ENCODE measurements at places on chromosomes 7 and 10.

GRCh38 chr10:919481-919880 lies 12.0 kb downstream of the LARP4B start:
- no peak for DNase-seq

DNA sequence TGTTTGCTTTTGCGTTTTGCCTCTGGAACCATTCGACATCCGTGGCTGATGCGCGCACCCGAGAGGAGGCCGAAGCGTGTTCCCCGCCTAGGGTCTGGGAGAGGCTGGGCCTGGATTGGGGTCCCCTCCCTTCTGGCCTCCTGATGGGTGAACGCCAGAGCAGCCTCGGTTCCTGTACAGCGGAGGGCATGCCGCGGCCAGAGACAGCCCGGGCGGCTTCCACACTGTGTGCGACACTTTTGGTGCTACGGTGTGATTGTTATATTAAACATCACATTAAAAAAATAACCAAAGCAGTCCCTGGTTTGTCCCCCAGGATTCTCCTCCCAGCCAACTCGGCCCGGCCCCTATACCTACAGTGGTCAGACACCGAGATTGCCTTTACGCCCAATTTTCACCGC lies 3.7 kb upstream of the HOXA7 start:
- no peak for DNase-seq

DNA sequence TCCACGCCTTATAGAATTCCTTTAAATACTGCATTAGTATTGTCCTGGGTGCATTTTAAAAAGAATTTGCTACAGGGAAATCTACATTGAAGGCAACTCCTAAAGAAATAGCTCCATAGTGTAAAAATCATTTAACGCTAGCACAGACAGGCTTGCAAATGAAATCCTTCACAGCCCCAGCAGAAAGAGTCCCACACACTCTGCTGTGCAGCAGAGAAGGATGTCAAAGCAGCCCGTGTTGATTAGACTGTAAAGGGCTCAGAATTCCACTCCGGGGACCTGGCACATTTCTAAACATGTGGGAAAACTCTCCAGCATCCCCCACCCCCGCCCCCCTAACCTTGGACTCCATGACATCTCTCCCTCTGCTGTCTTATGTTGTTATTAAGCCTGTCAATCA lies 176.8 kb downstream of the CALN1 start:
- no peak for DNase-seq

DNA sequence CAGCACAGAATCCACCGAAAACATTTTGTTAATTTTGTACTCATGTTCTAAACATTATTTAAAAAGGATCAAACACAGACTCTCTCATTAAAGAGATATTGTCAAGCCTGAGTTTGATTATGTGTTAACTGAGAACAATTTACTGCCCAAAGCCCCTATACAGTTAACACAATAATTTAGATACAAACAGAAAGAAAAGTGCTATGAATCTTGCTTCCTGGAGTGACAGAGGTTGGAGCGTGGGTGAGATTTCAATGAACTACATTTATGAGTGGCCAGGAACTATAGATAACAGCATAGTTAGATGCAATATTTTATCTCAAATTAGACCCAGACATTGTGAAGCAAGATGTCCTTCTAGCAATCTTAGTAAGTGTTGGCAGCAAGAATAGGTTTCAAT lies 448.9 kb upstream of the ETV1 start:
- no peak for DNase-seq

- DNase-seq = no peak
These were observed 11.8 kb downstream of the AGK start for GRCh38 chr7:141562972-141563371.

DNA sequence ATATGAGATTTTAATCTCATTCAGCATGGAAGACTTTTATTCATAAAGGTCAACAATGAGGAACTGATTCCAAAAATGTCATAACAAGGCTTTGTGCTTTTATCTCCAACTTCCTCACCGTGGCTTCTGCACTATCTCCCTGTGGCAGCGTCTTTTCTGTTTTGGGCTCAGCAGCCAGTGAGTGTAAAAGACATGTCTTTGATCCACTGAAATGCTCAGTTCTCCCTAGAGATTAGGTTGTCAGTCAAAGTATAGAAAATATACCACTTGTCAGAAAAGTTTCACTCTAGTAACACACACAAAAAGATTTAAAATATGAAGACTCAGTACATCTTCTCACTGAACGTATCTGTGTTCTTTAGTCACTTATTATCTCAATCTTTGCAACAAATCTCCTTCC lies 901.8 kb upstream of the ZWINT start:
- peak; percentile 76 for DNase-seq

- no peak for DNase-seq
These were observed 1151.1 kb downstream of the TYW1 start for GRCh38 chr7:68147614-68148238.

- no peak for DNase-seq
These were observed 637.8 kb upstream of the VSTM2A start for GRCh38 chr7:53904355-53904754.
